NCI-H2107 (cell line): ENCODE measurements at places on chromosomes 3 and 15.

GRCh38 chr3:15284121-15284889 is 48.1 kb downstream of the SH3BP5 start:
- peak; percentile 55 for DNase-seq

DNA sequence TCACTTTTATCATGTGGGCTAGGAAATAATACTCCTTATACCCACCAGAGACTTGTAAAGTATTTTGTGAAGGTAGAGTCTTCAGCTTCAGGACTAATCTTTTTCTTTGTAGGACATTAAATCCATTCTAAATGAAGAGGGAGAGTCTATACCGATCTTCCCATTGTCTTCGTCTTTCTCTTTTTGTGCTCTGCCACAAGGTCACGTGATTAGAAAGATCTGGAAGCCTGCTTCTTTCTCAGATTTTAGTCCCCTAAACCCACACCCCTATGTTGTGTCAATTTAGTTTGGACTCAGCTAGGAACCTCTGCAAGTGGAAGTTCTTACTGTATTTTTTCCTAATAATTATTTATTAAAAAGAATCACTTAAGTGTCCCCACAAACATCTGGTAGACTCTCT is 507.3 kb downstream of the PYDC2 start:
- DNase-seq: no peak

GRCh38 chr3:127027061-127027735 is 44.3 kb downstream of the PLXNA1 start:
- no peak for DNase-seq

DNA sequence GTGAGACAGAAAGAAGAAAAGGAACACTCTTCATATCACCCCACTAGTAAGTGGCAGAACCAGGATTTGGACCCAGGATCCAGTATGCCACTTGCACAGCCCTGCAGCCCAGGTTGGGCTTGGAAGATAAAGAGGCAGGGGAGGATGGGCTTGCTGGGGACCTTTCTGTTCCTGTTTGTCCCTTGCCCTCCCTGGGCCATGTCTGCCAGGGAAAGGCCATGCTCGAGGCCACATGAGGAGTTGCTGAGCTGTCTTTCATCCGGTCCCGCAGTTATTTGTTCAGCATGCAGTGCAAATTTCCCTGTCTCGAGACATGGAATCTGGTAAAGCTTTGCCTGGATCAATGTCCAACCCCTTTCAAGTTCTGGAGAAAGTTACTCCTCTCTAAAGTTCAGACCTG is 116.0 kb upstream of the MRPS22 start:
- no peak for DNase-seq

- no peak for DNase-seq
Observed at GRCh38 chr3:99114565-99115291, 213.2 kb upstream of the DCBLD2 start.

GRCh38 chr3:23981136-23981535 is 36.0 kb downstream of the NR1D2 start:
- no peak for DNase-seq
